ENCODE measurements at places on chromosomes 1 and 21.

GRCh38 chr1:12507631-12508030 is 110.4 kb downstream of the DHRS3 start:
- no peak for DNase-seq

DNA sequence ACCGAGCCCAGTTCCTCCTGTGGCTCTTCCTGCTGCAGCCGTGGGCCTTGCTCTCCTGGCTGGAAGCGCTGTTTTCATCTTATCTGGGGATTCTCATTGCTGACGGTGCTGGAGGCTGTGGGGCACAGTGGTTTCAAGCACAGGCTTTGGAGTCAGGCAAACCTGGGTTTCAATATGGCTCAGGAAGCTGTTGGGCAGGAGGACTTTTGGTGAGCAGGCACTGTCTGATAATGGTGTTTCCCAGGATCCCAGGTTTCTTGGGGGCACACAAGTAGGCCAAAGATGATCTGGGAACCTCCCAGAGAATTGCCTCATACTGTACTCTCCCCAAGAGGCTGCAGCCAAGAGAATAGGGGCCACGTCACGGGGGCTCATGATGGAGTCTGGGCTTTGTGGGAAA is 105.6 kb upstream of the TRABD2B start:
- DNase-seq, result no peak

DNA sequence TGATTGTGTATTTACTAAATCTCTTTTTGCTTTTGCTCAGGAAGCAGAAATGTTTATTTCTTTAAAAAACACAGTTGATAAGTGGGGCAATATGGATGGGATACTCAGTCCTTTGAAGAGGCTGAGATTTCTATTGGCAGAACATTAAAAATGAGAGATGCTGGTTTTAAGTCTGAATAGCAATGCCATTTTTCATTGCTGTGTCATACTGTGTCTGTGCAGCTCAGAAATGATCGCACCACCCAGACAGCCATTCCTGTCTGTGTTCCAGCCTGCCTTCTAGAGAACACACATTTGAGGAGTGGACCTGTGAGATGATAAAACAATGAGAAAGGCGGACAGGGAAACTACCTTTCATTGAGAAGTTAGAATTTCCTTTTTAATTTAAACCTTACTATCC is 231.2 kb upstream of the USP24 start:
- no peak for DNase-seq

DNA sequence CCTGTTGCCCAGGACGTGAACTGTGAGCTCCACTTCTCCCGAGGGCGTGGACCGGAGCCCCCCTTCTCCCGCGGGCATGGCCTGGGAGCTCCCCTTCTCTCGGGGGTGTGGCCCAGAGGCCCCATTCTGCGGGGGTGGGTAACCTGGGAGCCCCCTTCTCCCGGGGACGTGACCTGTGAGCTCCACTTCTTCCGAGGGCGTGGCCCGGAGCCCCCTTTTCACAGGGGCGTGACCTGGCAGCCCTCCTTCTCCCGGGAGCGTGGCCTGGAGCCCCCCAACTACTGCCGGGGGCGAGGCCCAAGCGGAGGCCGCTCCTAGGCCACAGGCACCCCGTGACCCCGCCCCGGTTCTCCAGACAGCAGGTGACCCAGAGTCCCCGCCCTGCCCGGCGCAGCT is 320 bp downstream of the C1orf174 start:
- DNase-seq, result no peak

DNA sequence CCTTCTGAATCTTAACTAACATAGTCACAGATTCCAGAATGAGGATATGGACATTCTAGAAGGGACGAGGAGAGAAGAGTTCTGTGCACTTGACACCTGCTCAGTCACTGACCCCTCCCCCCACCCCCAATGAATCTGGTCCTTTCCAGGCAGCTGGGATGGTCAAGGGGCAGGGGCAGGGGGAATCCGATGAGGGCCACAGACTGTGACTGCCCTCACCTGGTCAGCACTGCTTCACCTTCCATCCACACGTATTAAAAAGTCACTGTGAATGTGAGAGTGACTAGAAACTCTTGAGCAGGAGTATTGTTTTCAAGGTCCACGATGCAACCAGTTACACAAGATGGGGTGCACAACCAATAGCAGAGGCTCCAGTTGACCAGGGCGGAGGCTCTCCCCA is 9.5 kb upstream of the PRAMEF12 start:
- no peak for DNase-seq

DNA sequence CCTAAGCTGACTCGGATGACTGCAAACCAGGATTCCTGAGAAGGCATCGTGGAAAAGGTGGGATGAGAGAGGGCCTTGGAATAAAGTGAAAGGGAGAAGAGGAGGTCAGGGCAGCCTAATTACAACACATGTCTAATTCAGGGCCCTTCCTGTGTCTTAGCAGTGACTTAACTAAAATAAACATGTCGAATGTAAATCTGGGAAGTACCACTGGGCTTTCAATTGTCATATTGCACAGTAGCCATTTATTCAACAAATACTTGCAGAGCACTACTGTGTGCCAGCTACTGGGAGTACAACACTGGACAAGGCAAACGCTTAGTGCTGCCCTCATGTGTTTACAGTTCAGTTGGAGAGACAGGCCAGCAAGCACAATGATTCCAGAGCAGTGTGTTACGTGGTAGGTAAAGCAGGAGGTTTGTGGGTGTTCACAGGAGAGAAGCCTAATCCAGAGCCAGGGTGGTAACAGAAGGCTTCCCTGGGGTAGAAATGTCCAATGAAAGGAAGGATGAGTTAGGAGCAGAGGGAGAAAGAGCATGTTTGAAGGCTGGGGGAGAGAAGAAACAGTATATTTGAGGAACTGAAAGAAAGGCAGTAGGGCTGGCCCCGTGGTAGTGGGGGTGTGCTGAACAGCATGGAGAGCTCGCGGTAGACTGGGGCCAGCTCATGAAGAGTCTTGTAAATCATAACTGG is 38.0 kb upstream of the RASAL2 start:
- no peak for DNase-seq

GRCh38 chr1:153606194-153606593 is 6.7 kb downstream of the S100A16 start:
- DNase-seq, result no peak

DNA sequence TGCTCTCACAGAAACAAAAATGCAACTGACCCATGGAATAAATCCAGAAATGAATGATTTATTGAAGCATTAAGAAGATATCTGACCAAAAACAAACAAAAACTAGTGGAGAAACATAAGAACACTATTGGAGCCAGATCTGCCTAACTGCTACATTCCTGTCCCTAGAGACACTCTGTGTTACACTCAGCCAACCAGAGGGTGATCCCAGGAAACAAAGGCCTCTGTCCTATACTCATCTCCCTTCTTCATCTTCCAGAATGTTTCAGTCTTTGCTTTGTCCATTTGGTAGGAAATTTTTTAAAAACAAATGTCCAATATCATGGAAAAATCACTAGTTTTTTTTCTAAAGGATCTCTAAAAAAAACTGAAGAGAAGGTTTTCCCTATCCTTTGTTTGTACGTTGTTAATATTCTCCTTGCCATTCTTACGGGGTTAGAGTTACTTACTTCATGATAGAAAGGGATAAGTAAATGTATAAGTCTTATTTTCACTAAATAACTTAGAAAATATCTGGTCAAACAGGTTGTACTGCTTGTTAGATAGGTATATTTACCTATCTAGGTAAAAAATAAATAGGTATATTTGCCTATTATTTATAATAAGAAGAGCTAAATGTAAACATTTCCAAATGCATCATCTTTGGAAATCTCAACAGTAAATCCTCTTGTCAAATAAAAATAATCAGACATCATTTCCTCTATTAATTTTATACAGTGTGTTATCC is 59.1 kb downstream of the NME7 start:
- DNase-seq, result no peak

Data from brain pericyte (primary cell).